ELR (cell line): ENCODE measurements at places on chromosomes 16 and 17.

GRCh38 chr16:17433577-17434451 lies 36.9 kb downstream of the XYLT1 start:
- DNase-seq: no peak

DNA sequence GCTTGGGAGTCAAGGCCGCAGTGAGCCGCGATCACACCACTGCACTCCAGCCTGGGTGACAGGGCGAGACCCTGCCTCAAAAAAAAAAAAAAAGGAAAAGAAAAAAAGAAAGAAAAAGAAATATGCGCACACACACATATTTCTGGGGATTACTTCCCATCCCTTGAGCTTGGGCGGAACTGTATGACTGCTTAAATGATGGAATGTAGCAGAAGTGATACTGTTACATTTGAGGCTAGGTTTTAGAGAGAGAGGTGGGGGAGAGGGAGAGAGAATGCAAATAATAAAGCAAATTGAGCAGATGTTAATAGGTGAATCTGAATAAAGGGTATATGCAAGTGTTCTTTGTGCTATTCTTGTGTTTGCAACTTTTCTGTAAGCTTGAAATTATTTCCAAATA lies 12.0 kb upstream of the USP32 start:
- no peak for DNase-seq

- peak; percentile 74 for DNase-seq
Measured at GRCh38 chr17:17837380-17837821, 615 bp upstream of the SREBF1 start.

DNA sequence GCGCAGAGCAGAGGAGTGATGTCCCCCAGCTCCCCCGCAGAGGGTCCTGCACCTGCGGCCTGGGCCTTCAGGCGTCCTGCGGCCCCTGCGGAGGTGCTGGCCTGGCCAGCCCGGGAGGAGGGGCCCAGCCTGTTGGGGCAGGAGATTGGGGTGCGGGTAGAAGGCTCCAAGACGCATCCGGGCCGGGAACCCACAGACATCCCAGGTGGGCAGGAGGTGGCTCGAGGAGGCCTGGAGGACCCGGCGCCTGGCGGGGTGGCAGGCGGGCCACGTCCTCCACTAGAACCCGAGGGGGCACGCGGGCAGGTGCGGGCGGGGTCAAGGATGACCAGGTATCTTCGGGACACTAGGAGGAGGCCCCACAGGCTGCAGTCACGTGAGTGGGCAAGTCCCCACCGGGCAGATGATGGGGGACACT lies 647 bp upstream of the SECTM1 start:
- no peak for DNase-seq

GRCh38 chr17:34226011-34226743 lies 28.9 kb upstream of the CCL2 start:
- no peak for DNase-seq

DNA sequence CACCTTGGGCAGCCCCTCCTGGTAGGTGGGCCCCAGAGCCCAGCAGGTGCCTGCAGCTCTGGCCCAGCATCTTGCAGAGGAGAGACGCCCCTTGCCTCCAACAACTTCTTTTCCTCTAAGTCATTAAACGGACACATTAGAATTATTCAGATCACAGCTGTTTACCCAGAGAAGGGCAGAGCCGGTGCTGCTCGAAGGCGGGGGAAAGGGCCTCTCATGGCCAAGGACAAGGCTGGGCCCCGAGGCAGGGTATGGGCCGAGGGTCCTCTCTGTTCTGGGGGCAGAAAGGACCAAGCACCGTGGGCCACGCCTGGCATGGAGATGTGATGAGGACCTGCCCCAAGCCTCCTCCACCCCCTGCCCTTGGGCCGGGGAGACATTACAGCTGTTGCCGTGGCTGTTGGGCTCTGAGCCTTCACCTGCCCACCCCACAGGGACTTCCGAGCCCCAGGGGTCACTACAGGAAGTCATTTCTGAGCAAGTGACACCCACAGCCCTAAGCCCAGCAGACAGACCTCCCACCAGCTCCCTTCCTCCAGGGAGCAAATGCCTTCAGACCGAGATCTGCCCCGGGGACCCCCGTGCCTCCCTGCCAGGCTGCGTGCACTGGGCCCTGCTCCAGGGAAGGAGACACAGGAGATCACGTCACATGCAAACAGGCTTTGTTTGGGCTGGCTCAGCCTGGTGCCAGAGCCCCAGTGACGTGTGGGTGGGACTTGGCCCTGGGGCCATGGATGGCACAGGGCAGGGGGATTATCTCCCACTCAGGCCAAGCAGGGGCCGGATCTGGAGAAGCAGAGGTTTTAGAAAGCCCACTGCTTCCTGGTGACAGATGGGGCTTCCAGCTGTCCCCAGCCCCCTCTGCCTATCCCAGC lies 699 bp upstream of the PVALEF start:
- no peak for DNase-seq

- DNase-seq: no peak
Measured at GRCh38 chr16:72937360-72937759, 110.6 kb downstream of the ZFHX3 start.

DNA sequence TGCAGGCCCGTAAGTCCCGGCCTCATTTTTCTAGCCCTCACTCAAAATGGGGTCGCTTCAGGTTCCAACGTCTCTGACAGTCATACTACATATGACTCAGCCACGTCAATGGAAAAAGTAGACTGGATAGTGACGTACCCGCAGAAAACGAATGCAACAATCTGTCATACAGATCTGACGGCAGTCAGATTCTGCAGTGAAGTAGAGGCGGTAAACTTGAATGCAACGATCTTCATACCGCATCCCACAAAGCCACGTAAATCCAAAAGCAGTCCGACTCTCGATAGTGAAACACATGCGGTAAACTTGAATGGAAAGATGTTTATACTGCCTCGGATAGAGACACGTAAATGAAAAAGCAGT lies 38.4 kb upstream of the ARL4D start:
- peak; percentile 95 for DNase-seq

DNA sequence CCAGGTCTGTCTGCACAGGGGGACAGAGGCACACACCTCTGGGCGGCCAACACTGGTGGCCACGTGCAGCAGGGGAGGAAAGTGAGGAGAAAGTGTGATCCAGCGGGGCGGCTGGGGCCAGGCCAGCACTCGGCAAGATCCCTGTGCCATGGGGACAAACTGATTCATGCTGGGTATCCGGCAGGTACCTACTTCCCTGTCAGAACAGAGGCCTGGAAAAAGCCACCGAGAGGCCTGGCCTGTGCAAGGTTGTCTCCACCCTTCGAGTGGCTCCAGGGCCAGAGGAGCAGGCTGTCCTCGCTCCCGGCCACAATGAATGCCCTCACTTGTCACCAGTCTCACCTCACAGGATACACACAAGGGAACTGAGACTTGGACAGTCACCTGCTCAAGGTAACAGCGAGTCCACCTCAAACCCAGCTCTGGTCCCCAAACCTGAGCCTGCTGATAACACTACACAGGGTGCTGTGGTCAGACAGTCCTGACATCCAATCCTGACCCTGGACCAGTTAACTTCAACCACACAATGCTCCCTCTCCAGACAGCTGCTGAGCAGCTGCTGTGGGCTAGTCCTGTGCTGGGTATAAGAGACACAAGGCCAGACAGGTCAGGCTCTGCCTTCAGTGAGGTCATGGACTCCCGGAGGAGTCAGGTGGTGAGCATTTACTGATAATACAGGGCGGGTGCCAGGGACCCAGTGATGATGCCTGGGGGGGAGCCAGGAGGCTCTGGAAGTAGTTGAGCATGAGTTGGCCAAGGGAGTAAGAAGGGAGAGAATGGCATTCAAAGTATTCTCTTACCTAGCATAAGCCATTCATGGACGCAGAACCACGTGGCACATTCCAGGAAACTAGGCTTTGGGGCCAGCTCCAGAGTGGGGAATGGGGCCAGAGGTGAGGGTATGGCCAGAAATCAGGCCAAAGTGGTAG lies 53.0 kb downstream of the VAC14 start:
- DNase-seq: no peak

GRCh38 chr16:3645504-3646347 lies 8.8 kb upstream of the DNASE1 start:
- DNase-seq: no peak

GRCh38 chr16:25045696-25046381 lies 30.7 kb upstream of the ARHGAP17 start:
- peak; percentile 65 for DNase-seq

- DNase-seq: no peak
Measured at GRCh38 chr17:1843947-1844346, 14.1 kb downstream of the RPA1 start.

DNA sequence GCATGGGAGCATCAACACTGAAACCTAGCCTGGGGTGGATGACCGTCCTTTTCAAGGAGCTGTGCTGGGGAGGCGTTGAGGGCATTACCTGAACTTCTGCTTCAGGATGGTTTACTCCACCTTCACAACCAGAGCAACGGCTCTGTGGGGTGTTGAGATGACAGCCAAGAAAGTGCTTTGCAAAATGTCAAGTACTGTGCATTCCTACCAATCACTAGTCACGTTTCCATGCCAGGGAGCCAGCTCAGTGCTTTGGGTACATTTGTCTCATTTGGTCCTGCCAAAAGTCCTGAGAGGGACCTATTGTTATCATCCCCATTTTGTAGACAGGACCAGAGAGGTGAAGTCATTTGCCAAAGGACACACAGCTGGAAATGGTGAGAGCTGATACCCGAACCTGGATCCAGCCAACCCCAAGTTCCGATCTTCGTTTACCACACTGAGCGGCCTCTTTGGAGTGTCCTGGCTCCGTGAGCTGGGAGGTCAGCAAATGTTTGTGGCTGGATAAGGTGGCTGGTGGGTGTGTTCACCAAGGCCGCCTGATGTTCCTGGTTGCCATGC lies 61.6 kb downstream of the IRF8 start:
- no peak for DNase-seq

DNA sequence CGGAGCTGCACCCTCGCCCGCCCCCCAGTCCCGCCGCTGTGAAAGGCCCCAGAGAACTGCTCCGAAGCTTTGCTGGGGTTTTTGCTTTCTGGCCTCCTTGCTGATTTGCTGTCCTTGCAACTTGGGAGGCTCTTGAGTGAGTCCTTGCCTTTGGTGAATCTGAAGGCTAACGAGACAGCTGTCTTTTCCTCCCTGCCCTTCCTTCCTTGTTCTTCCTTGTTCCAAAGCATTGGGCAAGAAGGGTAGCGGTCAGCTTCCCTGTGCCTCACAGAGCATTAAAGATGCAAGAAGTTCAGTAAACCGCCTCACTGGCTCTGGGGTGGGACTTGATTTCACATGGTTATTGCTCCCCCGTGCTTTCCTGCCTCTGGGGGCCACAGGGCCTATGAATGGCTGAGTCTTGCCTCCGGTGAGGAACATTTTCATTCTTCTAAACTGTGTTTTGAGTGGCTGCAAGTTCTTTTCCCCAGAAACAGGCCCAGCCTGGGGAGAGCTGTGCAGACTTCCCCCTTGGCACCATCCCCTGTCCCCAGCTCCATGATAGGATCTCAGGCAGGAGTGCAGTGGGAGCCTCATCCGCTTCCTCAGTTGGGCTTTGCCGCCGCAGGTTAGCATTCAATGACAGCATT lies 1.4 kb downstream of the YPEL2 start:
- DNase-seq: peak; percentile 20

- peak; percentile 84 for DNase-seq
Measured at GRCh38 chr17:17156107-17156506, 50.0 kb downstream of the PLD6 start.

DNA sequence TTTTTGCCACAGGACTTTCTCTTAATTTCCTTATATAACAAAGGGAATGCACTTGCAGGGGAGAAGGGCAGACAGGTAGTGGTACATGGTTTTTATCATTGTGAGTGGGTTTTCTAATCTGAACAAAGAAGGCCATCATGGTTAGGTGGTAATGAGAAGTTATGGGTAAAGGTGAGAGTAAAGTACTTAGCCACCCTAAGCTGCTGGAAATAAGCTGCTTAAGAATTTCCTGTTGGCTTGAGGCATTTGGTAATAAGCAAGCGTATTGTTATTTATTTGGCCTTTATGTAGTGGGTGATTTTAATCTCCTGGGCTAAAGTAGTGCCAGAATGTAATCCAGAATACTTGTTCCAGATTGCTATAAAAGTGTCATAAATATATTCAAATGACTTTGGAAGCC lies 27.1 kb downstream of the TAC4 start:
- no peak for DNase-seq

DNA sequence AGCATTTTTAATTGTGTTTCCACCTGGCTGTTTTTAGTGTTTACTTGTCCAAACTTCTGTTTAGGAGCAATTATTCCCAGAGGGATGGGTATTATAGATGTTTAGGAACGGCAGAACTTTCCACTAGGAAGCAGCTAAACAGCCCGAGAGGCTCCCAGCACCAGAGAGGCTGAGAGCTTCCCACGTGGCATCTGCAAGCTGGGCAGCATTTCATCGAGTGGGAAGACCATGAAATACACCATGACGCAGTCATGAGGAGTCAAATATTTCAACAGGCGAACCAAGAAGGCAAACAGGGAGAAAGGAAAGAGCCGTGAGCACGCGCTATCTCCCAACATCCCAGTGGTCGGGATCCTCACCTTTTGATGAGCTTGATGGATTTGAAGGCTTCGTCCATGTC lies 24.1 kb downstream of the TMEM204 start:
- no peak for DNase-seq

DNA sequence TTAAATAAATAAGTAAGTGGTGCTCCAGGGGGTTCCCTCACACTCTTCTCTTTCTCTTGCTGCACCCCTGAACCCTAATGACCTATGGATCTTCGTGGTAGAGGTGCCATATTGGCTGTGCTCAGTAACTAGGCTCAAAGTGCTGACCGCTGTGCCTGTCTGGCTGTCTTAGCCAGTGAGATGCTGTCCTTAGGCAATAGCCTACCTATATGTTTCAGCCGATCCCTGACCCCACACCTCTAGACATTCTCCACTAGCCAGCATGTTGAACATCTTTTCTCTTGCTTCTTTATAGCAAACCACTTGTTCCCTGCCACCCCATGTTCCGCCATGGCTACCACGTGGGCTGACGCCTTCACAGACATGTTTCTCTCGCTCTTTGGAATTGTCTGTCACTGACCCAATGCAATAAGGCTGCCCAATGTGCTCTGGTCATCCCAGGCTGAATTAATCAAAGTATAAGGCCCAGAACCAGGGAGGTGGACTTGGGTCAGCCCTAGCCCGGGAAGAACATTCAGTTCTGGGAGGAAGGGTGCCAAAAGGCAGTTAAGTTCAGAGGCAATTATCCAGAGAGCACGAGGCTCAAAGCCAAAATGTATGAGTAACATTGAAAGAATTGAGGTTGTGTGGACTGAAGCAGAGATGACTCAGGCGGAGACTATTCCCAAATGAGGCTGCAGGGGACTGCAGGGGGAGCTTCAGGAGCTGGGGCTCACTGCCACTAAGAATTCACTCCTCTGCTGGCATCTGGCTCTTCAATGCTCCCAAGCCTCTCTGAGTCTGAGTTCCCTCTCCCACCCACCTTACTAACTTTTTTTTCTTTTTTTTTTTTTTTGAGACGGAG lies 28.7 kb upstream of the TNRC6A start:
- DNase-seq: peak; percentile 99

- no peak for DNase-seq
Measured at GRCh38 chr16:89332902-89333245, 115.4 kb downstream of the ZNF778 start.
